ENCODE measurements at places on chromosomes 2 and 18. TPM values are rescaled to one million over a fixed set of nuclear protein-coding genes. Genes with fewer than 3 reads are reported as not detected.

DNA sequence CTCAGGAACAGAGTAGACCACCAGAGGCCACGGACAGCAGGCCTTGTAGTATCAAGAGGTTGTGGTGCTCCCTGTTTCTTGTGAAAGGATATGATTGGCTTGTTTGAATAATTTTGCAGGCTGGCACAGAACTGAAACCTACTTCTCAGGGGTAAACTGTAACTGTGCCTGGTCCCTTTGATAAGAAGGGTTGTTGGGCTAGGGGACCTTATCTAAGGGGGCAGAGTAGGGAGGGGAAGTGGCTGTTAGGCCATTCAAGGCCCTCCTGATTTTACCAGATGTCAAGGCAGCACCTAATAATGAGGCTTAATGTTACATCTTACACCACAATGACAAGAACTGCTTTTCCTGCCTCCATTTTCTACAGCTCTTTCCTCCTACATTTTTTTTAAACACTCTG is 45.6 kb downstream of the GPR39 start:
- no peak for DNase-seq

Gene ANO7
- 5.4 TPM for total RNA-seq

- DNase-seq, result no peak
Measured at GRCh38 chr18:23165271-23166068, 30.2 kb downstream of the CABLES1 start.

GRCh38 chr2:20057268-20057667 is 5.8 kb upstream of the LAPTM4A start:
- no peak for DNase-seq

- DNase-seq, result no peak
Measured at GRCh38 chr18:3791238-3791637, 341.3 kb downstream of the TGIF1 start.

Gene FBXO41
- total RNA-seq, result 4.7 TPM
